ENCODE measurements at places on chromosomes 12 and 14.

DNA sequence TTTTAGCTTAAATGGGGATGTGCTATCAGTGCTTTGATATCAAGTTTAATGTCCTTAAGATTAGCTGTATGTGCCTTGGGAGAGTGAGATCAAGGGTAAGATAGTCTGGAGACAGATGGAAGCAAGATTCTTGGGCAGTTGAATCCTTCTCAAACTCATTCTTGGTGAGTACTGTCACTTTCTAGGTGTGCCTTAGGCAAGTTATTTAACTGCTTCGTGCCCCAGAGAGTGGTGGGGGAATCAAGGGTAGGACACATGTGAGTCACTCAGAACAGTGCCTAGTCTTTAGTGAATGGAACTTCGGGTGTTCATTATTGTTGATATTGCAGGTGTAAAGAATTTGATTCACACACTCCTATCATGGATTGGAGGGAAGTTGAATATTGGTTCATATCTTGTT is 803.7 kb downstream of the DIO2 start:
- no peak for DNase-seq

GRCh38 chr12:124278389-124279101 is 16.3 kb upstream of the RFLNA start:
- DNase-seq, result peak; percentile 53

DNA sequence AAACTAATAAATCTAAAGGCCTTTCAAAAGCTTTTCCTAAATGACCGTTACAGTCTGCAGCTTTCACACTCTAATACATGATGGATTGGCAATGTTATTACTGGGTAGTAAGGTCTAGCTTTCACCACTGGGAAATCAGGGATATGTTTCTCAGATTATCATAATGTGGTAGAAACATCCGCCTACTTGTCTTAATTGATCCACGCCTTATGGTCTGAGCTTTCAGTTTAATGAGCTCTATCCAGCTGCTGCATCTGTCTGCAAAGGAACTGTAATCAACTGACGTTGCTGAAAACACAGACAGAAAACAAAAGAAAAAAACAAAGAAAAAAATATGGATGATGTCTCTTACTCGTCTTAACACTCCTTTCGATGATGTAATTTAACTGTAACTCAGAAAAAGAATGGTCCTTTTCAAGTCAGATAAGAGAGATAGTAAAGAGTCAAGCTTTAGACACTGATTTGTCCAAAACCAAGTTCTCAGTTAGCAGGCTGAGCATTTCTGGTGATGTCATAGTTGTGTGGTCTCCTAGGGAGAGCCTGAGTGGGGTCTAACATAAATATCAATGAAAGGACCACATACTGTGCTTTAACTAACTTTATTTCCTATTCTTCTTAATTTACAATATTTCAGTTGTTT is 85.9 kb downstream of the C2CD5 start:
- DNase-seq, result no peak

GRCh38 chr12:19227190-19227879 is 97.8 kb downstream of the PLEKHA5 start:
- no peak for DNase-seq

DNA sequence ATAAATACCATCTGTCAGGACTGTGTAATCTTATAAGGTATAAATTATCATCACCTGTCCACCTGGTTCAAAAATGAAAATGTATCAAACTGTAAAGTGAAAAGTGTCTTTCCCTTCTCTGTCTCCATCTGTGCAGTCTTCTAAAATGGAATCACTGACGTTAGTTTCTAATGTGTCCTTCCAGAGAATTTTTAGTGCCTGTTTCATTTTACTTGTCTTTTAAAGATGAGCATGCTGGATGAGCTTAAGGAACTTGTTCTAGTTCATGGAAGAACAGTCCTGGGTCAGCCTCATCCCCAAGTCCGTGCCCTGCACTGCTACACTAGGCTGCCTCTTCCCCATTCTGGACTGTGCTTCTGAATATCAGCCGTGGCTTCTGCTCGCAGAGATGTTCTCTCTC is 5.4 kb upstream of the NT5DC3 start:
- no peak for DNase-seq

DNA sequence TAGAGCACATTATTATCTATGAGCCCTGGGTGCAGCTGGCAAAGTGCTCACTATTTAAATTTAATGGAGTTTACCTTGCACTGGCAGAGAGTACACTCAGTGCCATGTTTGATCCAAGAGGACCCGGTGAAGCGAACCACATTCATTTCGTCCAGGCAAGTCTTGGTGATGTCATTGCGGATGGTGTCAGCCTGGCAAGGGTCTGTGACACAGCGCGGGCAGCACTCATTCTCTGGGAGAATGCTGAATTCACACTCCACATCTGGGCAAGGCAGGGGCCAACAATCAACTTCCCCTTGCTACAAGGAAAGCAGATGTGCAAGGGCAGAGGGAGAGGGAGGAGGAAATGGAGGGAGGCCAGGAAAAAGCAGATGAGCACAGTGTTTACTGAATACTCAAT is 356.2 kb downstream of the NELL2 start:
- no peak for DNase-seq

- no peak for DNase-seq
Measured at GRCh38 chr12:106171117-106171750, 32.5 kb upstream of the NUAK1 start.

GRCh38 chr12:21769307-21769706 is 5.2 kb downstream of the KCNJ8 start:
- no peak for DNase-seq

- peak; percentile 68 for DNase-seq
Measured at GRCh38 chr12:120257041-120257821, 8.3 kb downstream of the PXN start.

DNA sequence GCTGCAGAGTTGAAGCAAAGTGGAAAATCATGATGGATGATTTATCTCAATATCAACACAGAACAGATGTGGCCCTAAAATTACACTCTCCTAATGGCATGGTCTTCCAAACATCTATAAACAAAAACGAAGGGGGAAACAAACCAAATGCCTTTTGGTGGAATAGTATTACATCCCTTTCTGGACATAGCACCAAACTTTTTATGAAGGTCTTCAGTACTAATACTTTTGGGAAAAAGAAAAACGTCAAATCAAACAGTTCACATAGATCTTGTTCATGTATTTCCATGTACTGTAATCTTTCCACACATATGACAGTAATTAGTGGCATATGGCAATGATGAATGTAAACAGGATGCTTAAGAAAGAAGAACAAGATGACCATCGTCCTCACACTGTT is 22.9 kb upstream of the ANAPC7 start:
- DNase-seq, result no peak

- DNase-seq, result no peak
Measured at GRCh38 chr12:77734214-77734883, 96.3 kb upstream of the NAV3 start.

DNA sequence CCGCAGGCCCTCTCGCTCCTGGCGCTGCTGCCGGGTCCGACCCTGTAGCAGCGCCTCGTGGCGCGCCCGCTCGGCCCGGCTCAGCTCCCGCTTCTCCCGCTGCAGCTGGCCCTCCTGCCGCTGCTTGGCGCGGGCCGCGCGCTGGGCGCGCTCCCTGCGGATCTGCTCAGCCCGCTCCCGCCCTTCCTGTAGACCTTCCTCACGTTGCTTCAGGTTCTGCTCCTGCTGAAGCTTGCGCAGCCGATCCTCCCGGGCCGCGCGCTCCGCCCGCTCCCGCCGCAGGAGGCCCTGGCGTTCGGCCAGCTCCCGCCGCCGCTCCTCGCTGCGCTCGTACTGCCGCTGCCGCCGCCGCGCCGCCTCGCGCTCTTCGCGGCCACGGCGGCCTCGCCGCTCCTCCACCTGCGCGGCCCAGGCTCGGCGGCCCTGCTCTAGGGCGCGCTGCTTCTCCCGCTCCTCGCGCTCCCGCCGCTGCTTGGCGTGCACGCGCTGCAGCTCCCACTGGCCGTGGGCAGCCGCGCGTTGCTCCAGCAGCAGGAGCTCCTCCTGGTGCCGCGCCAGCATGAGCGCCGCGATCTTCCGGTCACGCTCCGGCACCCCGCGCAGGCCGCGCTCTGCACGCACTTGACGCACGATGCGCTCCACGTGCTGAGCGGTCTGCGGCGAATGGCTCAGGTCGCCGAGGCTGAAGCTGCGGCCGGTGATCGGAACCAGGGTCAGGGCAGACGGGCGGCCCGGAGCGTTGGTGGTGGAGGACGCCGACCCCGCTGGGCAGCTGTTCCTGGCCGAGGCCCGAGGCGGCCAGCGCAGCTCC is 2.4 kb downstream of the CCDC177 start:
- DNase-seq, result no peak

DNA sequence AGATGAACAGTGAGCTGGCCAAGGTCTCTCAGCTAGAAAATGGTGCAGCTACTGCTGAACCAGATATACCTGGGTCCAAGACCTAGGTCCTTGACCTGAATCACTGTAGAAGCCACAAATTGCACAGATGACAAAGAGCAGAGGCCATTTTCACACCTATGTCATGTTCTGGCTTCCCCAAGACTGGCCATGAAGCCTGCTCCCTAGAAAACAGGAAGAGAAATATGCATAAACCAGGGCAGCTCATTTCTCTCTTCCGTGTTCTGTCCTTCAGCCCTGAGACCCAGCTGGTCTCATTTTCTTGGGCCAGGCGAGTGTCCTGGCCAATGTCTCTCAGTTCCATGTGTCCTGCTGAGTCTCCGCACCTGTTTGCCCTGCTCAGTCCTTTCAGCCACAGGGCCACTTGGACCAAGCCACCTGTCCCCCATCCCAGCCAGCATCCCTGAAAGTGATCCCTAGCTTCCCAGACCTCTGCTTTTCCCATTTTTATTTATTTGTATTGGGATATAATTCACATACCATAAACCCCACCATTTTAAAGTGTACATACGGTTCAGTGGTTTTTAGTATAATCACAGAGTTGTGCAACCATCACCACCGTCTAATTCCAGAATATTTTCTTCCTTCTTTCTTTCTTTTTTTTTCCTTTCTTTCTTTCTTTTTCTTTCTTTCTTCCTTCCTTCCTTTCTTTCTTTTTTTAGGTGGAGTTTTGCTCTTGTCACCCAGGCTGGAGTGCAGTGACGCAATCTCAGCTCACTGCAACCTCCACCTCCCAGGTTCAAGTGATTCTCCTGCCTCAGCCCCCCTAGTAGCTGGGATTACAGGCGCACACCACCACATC is 27.0 kb downstream of the P2RX7 start:
- DNase-seq, result no peak

- no peak for DNase-seq
Measured at GRCh38 chr12:22981711-22982110, 356.7 kb downstream of the ETNK1 start.

GRCh38 chr12:102757154-102757881 is 159.7 kb downstream of the PAH start:
- DNase-seq, result peak; percentile 33

GRCh38 chr12:116325336-116325664 is 47.8 kb upstream of the MED13L start:
- no peak for DNase-seq

- DNase-seq, result no peak
Measured at GRCh38 chr14:56300495-56300894, 182.3 kb downstream of the PELI2 start.

GRCh38 chr12:46946137-46946536 is 120.3 kb upstream of the SLC38A4 start:
- DNase-seq, result no peak

- no peak for DNase-seq
Measured at GRCh38 chr12:11321980-11322379, 11.7 kb upstream of the PRB4 start.

Data from tibial nerve (tissue), 4 donors.